ENCODE measurements at places on chromosomes 16 and 17. TPM values are rescaled to one million over a fixed set of nuclear protein-coding genes. Genes with fewer than 3 reads are reported as not detected.

HAS3 gene
- total RNA-seq: 45.9 TPM

CNGB1 gene
- total RNA-seq: 0.08 TPM

FOXN1 gene
- total RNA-seq: 0.02 TPM

LDHD gene
- 0.63 TPM for total RNA-seq

MYH13 gene
- not detected for total RNA-seq

SLC6A2 gene
- total RNA-seq: not detected

Data from A549 treated with DMSO at 1 μM for 4 hours (cell line).